Frontal cortex (tissue), 4 donors: ENCODE measurements at places on chromosomes 5 and 9. TPM values are rescaled to one million over a fixed set of nuclear protein-coding genes. Genes with fewer than 3 reads are reported as not detected.

The MRPL36 gene
- total RNA-seq = 20.0 TPM

The IFNA21 gene
- total RNA-seq = not detected

The GPR150 gene
- total RNA-seq = not detected

The GRXCR2 gene
- not detected for total RNA-seq

The PLCXD3 gene
- 9.8 TPM for total RNA-seq

The ZFP37 gene
- 22.8 TPM for total RNA-seq

The PAEP gene
- total RNA-seq = not detected

The FGF1 gene
- total RNA-seq = 2.9 TPM

The C5orf58 gene
- total RNA-seq = not detected

The PIP5KL1 gene
- total RNA-seq = 6.1 TPM

The PPP3R2 gene
- total RNA-seq = 0.41 TPM

The EEIG1 gene
- 5.7 TPM for total RNA-seq

The SLC6A3 gene
- not detected for total RNA-seq

The AQP7 gene
- total RNA-seq = not detected

The C5orf52 gene
- not detected for total RNA-seq

The CAPSL gene
- not detected for total RNA-seq

The KCNV2 gene
- total RNA-seq = not detected

The NIPSNAP3A gene
- total RNA-seq = 107 TPM
